CD4-positive, alpha-beta T cell treated with Interleukin-12 subunit alpha and Interleukin-12 subunit beta, for 1 hour (primary cell): ENCODE measurements at places on chromosomes 1 and 21.

DNA sequence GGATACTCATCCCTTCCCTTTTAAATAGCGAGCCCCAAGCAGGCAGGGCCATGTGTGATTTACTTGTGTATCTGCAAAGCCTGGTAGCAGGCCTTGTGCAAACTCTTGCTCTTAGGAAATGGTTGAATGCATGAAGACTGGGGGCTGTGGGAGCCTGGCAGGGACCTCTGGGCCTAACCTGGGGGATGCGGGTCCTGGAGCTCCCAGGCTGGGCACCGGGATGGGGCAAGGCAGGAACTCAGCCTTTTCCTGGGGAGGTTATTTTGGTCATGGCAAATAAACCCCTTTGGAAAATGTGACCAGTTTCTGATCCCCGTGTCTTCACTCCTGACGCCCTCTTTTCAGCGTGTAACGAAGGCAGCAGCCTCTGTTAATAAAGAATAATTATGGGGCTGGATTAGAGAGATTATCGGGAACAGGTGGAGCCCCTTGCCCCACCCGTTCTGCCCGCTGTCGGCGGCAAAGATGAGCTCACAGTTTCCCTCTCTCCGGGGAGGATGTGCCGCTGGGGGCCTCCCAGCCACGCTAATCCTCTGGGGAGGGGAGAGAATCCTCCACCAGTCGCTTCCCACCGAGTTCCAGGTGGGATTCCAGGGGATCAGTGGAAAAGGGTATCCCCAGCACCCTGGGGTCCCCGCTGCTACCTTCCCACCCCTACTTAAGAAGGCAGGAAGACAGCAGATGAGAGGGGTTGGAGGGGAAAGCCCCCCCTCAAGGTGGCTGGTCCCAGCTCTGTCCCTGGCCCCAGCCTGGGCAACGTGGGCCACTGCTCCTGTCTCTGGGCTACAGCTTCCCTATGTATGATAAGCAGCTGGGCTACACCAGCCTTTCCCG, 69.7 kb upstream of the WNT4 start:
- no peak for DNase-seq

- no peak for DNase-seq
Measured at GRCh38 chr1:66752000-66752592, at the start of gene DYNLT5. DYNLT5 (plus strand) TSS chr1:66752459; CDS start chr1:66754659, 2,200 bp downstream.

DNA sequence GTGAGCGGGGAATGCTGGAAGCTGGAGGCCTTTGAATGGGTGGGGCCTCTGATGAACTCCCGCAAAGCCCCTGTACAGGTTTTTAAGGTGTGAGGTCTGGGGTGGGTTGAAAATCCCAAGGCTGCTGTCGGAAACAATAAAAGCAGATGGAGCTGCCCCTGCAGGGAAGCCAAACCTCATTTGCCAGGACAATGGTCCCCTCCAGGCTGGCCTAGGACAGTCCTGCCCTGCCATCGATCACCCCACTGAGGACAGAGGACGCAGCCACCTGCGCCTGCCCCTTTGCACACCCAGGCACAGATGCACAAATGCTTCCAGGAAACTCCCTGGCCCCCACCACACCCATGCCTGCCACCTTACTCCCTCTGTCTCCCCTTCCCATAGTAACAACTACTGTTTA, 4.4 kb downstream of the DRAXIN start:
- no peak for DNase-seq

DNA sequence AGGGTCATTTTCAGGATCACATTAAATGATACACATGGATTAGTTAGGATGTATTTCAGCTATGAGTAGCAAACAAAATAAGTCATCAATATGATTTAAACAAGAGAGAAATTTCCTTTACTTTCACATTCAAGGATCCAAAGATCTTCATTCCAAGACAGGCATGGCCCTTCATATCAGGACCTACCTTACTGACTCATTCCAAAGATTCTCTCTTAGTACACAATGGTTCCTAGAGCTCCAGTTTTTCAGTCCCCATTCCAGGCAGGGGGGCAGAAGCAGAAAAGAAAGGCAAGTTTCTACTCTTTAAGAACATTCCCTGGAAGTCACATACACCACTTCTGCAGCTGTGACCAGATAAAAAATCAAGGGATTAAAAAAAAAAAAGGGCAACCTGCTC, 23.7 kb downstream of the RGS2 start:
- DNase-seq, result no peak

DNA sequence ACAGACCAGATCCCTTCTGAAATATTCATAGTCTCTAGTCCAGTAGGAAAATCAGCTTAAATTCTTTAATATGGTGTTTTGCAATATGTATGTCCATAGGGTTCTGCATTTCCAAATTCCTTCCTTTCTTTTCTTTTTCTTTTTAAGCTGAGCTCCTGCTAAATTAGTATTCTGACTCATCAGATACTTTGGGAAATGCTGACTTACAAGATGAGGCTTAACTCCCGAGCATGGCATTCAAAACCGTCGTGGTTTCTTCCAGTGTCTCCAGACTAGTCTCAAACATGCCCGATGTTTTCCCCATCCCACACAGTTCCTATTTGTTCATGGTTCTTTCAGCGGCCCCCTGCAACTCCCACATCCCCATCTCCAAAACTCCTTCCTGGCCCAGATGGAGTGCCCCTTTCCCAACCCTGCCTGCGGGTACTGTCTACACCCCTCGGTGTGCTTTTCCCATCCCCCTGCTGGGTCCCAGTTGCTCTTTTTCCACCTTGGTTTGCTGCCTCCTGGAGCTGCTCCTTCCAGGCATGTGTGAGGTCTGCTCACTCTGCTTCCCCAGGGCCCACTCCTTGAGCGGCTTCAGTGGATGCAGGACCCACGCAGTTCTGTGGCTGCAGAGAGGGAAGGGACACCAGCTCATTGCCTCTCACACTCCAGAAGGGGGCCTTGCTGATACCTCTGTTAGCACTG, 19.5 kb upstream of the ETV3 start:
- DNase-seq, result no peak

- DNase-seq, result peak; percentile 7
Measured at GRCh38 chr1:115469703-115470476, 131.8 kb upstream of the NGF start.

GRCh38 chr1:234879147-234880080, 249.2 kb downstream of the TOMM20 start:
- DNase-seq, result no peak

DNA sequence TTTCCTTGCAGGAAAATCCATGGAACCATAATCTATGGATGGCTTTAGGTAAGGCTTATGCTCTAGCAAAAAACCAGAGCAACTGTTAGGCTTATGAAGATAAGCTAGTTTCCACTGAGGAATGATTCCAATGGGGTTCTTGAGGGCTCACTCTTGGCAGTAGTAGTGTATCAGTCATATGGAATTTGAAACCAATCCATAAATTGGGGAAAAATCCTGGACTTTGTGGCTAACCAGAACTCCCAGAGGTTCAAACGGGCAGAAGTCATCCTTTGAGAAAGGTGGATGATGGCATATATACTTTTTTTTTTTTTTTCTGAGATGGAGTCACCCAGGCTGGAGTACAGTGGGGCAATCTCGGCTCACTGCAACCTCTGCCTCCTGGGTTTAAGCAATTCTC, 54.2 kb upstream of the ATF3 start:
- no peak for DNase-seq

DNA sequence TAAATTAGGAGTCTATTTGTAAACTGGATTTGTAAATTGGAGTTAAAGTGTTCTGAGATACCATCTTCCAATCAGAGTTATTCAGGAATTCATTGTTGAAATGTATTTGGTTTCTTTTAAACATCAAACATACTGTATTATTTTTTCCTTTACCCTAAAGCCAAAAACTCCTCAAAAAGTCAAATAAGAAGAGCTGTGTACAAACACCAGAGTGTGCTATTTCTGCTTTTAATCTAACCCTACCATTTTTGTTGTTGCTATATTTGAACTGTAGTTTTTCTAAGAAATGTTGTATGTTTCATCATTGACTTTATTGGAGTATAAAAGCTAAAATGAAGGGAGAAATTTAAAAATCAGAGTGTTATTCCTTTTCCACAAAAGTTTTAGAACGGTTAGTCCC, 35.8 kb downstream of the SLC30A7 start:
- DNase-seq, result no peak

GRCh38 chr1:241654641-241655040, 2.6 kb downstream of the WDR64 start:
- no peak for DNase-seq

GRCh38 chr1:156233426-156234127, 8.4 kb upstream of the BGLAP start:
- DNase-seq, result no peak

DNA sequence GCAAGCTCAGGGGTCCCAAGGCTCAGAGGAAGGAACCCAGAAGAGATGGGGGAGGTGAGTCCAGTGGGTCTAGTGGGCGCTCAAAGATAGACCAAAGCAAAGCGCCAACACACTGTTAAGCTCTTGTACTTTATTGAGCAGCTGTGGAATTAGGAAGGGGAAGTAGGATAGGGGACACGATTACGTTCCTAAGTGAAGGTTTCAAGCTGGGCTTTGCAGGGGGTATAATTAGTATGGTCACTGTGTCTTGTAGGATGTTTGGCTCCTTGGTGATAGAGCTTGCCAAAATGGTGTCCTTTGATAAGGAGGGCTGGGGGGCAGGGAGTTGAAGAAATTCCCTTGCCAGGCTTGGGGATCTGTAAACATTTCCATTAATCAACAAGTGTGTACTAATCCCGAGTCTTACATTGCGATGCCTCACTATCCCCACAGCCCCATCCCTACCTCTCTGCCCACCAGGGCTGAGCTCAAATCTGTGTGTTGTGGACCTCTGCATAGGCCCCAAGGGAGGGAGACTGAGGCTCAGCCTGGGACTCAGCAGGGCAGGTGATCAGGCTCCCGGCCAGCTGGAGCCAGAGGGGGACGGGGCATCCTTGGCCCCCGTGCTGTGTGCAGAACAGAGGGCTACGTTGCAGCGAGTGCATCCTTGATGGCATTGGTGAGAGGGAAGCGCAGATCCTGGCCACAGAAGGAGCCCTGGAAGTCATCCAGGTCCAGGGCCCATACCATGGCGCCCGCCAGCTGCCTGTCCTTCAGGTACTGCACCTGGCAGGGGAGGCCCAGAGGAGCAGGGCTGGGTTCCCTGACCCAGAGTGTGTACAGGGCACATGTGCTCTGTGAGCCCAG, 3.4 kb upstream of the MYBPH start:
- no peak for DNase-seq

- no peak for DNase-seq
Measured at GRCh38 chr1:40784141-40784770, 669 bp downstream of the KCNQ4 start.

DNA sequence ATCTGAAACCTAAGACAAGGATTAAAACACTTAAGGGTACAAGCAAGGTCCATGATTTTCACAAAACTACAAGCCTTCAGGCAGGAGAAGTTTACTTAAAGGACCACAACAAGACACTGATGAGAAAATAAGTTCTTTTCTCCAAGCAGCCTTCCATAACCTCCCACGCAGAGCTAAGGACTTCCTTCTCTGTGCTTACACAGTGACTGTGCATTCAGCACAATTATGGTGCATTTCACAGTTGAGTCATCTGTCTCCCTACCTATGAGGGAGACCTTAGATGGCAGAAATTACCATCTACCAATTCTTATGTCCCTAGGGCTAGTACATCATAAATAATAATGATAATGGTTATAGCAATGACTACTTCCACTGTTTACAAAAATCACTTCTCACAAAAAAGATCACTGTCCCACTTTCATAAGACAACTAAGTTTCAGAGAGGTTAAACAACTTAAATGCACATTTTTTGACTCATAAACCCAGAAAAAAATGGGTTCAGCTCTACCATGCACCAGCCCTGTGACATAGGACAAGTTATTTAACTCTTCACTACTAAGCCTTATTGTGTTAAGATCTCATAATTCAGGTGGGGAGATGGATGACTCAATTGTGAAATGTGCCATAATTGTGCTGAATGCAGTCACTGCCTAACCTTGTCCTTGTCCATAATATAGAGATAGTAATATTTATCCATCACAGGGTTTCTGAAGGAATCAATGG, 45.3 kb downstream of the TARBP1 start:
- no peak for DNase-seq

DNA sequence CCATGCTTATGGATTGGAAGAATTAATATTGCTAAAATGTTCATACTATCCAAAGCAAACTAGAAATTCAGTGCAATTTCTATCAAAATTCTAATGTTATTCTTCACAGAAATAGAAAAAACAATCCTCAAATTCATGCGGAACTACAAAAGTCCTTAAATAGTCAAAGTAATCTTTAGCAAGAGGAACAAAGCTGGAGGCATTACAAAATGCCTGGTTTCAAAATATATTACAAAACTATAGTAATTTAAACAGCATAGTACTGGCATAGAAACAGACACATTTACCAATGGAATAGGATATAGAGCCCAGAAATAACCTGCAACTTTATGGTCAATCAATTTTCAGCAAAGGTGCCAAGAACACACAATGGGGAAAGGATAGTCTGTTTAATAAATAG, 3.8 kb downstream of the CTSS start:
- no peak for DNase-seq

- no peak for DNase-seq
Measured at GRCh38 chr1:10326251-10326650, 72.6 kb upstream of the PGD start.

- no peak for DNase-seq
Measured at GRCh38 chr21:27108701-27109100, 141.8 kb upstream of the ADAMTS5 start.

DNA sequence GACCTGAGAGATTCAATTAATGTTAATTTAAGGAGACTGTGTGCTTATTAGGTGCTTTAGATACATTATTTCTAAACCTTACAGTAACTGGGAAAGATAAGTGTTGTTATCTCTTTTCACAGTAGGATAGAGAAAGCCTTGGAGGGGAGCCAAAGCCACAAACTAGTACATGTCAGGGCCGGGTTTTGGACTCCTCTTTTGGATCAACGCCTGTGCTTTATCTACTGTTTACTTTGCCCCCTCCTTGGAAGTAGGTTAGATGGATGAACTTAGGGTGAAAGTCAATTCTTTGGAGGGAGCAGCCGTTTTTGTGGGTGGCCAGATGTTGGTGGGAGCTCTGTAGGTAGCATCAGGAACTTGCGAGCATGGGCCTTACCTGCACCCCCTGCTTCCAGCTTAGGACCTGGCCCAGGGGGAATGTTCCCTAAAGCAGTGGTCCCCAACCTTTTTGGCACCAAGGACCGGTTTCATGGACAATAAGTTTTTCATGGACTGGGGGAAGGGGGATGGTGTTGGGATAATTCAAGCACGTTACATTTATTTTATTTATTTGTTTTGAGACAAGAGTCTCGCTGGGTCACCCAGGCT, 1.7 kb downstream of the HHAT start:
- no peak for DNase-seq

GRCh38 chr1:234621657-234622335, 11.8 kb upstream of the IRF2BP2 start:
- no peak for DNase-seq

DNA sequence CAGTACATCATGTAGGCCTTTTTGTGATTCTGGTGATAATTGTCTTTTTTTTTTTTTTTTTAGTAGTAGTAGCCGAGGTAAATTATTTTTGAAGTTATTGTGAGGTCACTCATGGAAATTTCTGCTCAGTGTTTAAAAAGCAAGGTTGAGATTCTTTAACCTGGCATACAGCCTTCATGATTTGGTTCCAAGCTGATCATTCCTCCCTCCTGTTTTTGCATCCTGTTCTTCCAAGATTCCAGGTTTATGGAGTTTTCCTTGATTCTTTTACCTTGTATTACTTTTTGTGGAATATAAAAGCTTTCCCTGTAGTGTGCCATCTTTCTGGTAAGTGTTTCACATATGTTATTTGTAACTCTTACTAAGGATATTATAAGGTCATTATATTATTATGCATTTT, 9.1 kb downstream of the ZFYVE9 start:
- DNase-seq, result no peak
